ENCODE measurements at places on chromosomes 13 and 19.

DNA sequence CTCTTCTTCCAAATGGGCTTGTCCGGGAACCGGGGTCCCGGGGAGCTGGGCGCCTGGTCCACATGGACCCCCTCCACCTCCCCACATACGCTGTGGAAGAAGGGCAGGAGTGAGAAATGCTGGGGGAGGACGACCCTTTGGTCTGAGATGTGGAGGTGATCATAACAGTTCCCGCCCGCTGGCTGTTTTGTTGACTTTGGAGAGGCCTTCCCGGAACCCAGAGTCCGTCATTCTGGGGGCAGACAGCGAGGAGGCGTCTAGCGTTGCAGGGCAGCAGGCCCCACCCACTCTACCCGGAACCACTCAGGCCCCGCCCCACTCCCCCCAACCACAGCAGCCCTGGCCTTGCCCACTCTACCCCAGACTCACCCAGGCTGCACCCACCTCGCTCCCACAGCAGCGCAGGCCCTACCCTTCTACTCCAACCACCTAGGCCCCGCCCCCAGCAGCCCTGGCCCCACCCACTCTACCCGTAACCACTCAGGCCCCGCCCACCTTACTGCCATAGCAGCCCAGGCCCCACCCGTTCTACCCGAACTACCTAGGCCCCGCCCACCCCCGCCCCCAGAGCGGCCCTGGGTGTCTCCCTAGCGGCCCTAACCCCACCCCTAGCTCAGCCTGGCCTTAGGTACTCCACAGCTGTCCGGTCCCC, 7.1 kb downstream of the GPR108 start:
- peak; percentile 57 for DNase-seq

GRCh38 chr19:5645409-5645808, 22.5 kb downstream of the SAFB start:
- no peak for DNase-seq

GRCh38 chr13:91592056-91593014, 193.9 kb downstream of the GPC5 start:
- no peak for DNase-seq

DNA sequence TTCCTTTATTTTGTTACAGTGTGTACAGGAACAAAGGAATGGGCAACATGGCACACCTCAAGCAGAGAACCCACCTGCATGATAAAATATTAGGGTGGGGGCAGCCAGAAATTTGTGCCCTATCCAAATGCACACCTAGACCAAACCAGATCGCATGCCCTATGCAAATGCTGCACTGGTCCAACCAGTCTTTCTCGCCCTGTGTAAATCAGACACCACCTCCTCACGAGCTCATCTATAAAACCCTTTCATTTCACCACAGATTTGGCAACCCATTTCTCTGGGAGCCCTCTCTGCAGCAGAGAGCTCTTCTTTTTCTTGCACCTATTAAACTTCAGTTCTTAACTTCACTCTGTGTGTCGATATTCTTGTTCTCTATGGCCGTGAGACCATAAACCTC, 1559.2 kb downstream of the SLITRK1 start:
- no peak for DNase-seq

GRCh38 chr13:25295701-25296100, 5.7 kb upstream of the NUP58 start:
- no peak for DNase-seq

DNA sequence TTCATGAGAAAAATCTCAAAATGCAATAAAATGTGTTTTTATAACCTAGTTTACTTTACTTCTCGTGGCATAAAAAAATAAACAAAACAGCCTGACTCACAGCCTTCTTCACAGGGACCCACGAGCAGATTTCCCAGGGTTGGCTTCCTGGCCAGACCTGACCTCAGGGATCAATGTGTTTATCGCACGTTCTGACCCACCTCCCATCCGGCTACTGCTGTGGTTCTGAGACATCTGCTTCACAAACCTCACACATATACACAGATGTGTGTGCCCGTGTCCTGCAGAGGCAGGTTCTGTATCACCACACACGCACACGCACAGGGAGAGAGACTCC, 118.3 kb downstream of the COL4A2 start:
- DNase-seq, result no peak

GRCh38 chr13:44267980-44268379, 105.6 kb upstream of the SERP2 start:
- no peak for DNase-seq

All from globus pallidus (tissue), 1 donor.